ENCODE measurements at places on chromosomes 7 and 10. TPM values are rescaled to one million over a fixed set of nuclear protein-coding genes. Genes with fewer than 3 reads are reported as not detected.
A peak's percentile ranks its signal among the peaks of the same experiment; 100 is the strongest.

Gene PRTFDC1
- total RNA-seq, result 3.0 TPM

Gene GLI3
- total RNA-seq, result 3.7 TPM

Gene RAPGEF5
- 1.4 TPM for total RNA-seq

Gene ABCF2
- 64.4 TPM for total RNA-seq

Gene GRID2IP
- total RNA-seq, result 0.13 TPM

Gene TLX1
- total RNA-seq, result 0.13 TPM

Gene GBX1
- not detected for total RNA-seq

Gene CYP17A1
- total RNA-seq, result 2.1 TPM

Gene ANK3
- total RNA-seq, result 2.5 TPM

DNA sequence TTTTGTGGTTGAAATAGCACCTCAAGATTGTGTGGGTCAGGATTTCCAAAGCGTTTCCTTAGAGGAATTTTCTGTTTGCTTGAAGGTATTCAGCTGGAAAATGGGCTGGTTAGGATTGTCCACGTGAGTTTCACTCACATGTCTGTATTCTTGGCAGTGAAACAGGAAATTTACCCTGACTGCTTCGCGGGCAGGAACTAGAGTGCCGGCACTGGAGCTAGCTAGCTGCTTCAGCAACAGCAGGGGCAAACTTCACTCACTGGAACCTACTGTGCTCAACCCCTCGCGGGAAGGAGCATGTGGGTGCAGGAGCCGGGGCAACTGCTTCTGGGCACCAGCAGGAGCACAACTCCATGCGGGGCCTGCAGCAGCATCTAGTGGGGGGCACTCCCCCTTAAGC lies 38.0 kb upstream of the RTKN2 start:
- H3K36me3 ChIP-seq, result no peaks in the 10 kb centered on the region
- no peak overlapping the region for H3K4me3 ChIP-seq
- H3K27me3 ChIP-seq, result no peaks in the 10 kb centered on the region

DNA sequence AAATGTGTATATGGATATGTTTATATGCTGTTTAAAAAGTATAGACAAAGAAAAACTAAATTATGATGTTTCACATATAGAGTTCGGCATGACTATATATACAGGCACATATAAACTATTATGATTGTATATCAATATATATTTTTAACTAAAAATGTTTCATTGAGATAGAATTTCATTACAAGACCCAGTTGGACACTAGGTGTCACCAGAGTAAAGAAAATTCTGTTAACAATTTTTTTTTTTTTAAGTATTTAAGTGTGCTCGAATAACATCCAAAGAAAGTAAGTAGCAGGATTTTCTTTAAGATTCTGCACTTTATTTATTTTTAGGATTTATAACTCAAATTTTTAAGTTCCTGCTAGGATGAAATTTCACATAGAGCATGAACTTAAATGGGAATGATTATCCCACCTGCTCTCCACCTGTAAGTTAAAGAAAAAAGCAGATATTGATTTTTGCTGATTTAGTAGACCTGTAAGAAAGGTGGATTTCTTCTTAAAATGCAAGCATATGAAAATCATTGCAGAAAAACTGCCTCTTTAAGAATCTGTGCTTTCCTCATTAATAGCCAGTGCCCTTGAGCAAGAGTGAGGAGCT lies 961.5 kb downstream of the PCDH15 start:
- H3K27ac ChIP-seq, result no peak overlapping the region
- DNase-seq, result peak; percentile 20
- no peaks in the 10 kb centered on the region for H3K36me3 ChIP-seq

GRCh38 chr10:25704622-25705021 lies 229.4 kb upstream of the MYO3A start:
- H3K36me3 ChIP-seq, result no peaks in the 10 kb centered on the region
- no peak overlapping the region for H3K27ac ChIP-seq
- no peak overlapping the region for H3K4me3 ChIP-seq

DNA sequence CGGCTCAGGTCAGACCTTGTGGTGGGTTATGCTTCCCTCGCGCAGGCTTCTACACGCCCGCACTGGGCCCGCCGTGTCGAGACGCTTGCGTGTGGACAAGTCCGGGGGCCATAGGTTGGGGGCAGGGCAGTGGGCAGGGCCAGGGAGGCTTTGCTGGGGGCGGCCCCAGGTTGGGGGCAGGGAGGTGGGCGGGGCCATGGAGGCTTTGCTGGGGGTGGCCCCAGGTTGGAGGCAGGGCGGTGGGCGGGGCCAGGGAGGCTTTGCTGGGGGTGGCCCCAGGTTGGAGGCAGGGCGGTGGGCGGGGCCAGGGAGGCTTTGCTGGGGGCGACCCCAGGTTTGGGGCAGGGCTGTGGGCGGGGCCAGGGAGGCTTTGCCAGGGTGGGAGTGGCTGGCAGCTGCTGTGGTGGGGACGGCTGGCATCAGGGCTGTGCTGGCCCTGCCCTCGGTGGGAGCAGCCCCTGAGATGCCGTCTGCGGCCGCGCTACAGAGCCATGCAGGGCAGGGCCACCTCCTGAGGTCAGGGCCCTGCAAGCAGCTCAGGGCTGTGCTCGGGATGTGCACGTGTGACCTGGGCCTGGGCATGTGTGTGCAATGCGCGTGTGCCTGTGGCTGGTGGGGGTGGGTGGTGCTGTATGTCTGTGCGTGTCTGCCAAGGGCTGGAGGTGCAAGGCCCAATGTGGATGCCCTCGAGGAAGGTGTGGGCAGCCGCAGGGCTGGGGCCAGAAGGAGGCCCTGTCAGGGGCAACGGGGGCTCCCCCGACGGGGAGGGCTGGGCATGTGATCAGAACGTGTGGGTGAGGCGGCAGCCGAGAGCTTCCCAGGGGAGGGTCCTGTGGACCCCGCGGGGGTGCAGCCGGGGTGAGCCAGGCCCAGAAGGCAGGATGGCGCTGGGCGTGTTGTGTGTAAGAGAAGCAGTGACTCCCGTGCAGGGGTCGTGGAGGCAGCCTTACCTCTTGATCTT lies 72.5 kb upstream of the NKX6-2 start:
- DNase-seq, result no peak
- no peaks in the 10 kb centered on the region for H3K36me3 ChIP-seq
- H3K4me1 ChIP-seq, result no peaks in the 10 kb centered on the region

DNA sequence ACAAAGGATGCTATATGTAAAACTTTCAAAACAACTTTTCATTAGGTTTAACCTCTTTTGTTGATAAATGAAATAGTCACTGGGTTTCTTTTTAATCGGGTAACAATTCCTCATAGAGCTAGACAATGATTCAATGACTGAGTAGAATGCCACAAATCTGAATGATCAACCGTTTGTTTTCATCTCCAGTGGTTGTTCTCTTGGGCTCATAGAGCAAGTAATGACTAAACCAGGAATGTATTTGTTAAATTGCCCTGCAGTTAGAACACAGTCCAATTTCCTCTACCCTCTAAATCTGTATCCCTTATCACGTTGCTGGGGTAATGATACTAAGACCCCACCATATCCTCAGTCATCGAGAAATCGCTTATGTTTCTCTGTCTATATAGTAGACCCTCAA lies 40.0 kb downstream of the CNNM1 start:
- no peak overlapping the region for H3K4me3 ChIP-seq
- no peaks in the 10 kb centered on the region for H3K27me3 ChIP-seq
- DNase-seq, result no peak
- H3K36me3 ChIP-seq, result no peaks in the 10 kb centered on the region
- no peak overlapping the region for H3K27ac ChIP-seq
- H3K4me1 ChIP-seq, result no peaks in the 10 kb centered on the region

DNA sequence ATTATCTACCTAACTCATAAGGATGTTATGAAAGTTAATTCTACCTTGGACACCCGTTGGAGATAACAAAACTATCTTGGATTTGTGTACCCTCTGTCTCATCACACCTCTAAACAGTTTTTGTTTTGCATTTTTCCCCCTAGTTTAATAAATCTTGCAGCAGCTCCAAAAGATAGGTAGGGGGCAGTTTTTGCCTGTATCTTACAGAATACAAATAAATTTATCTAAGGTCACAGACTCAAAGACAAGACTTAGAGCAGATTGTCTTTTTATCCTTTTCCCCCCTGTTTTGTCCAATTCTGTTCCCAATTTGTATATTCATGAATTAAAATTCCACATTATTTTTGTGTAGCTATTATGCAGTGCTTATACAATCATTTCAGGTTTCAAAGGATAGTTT lies 5.0 kb upstream of the SORCS1 start:
- DNase-seq, result no peak
- H3K27ac ChIP-seq, result no peak overlapping the region
- H3K36me3 ChIP-seq, result no peaks in the 10 kb centered on the region
- no peaks in the 10 kb centered on the region for H3K27me3 ChIP-seq
- H3K4me3 ChIP-seq, result no peak overlapping the region

GRCh38 chr10:32372000-32372875 lies 25.3 kb upstream of the EPC1 start:
- H3K27ac ChIP-seq, result no peak overlapping the region
- no peaks in the 10 kb centered on the region for H3K27me3 ChIP-seq
- H3K4me3 ChIP-seq, result no peak overlapping the region
- H3K4me1 ChIP-seq, result no peaks in the 10 kb centered on the region
- DNase-seq, result no peak

DNA sequence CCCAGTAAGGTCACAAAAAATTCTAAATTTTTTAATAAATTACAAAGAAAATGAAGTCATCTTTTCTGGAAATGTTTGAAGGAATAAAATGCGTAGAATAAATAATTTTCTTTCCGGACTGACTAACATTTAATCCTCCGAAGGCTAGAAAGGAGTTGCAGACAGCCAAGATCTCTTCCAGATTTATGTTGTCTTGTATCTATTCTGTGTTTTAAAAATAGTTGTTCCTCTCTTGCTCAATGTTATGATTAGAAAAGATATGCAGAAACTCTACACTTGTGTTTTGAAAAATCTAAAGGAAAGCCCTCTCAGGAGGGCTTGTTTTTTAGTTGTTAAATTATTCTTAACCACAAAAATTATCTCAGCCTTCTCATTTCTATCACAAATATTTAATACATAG lies 70.7 kb downstream of the MACC1 start:
- no peaks in the 10 kb centered on the region for H3K36me3 ChIP-seq
- no peak for DNase-seq
- no peaks in the 10 kb centered on the region for H3K4me1 ChIP-seq
- no peaks in the 10 kb centered on the region for H3K27me3 ChIP-seq

DNA sequence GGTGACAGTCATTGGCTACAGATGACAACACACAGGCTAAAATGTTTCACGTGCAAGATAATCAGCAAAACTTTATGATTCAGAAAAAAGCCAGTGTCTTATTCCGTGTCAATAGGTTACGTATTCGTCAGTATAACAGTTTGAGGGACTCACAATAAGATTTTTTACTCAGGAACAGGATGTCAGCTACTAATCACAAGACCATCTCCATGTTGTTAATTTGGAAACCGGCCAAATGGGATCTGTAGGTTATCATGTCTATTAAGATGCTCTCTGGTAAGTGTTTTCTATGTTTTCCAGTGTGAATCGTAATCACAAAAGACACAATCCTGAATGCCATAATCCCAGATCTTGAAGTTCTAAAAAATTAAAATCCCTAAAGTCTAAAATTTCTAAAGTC lies 197.3 kb downstream of the ETV1 start:
- H3K36me3 ChIP-seq, result no peaks in the 10 kb centered on the region
- H3K4me1 ChIP-seq, result no peaks in the 10 kb centered on the region
- no peak for DNase-seq
- H3K27ac ChIP-seq, result no peak overlapping the region
- no peaks in the 10 kb centered on the region for H3K27me3 ChIP-seq

GRCh38 chr7:16284581-16284980 lies 136.8 kb downstream of the CRPPA start:
- no peaks in the 10 kb centered on the region for H3K36me3 ChIP-seq
- no peak overlapping the region for H3K27ac ChIP-seq
- H3K4me3 ChIP-seq, result no peak overlapping the region
- no peaks in the 10 kb centered on the region for H3K27me3 ChIP-seq

GRCh38 chr10:13882119-13882711 lies 295.4 kb downstream of the PRPF18 start:
- H3K27ac ChIP-seq, result no peak overlapping the region
- H3K27me3 ChIP-seq, result no peaks in the 10 kb centered on the region
- peak; percentile 57 for DNase-seq
- H3K36me3 ChIP-seq, result no peaks in the 10 kb centered on the region

- no peak overlapping the region for H3K4me3 ChIP-seq
- no peaks in the 10 kb centered on the region for H3K4me1 ChIP-seq
- DNase-seq, result no peak
- H3K27ac ChIP-seq, result no peak overlapping the region
- H3K36me3 ChIP-seq, result no peaks in the 10 kb centered on the region
- H3K27me3 ChIP-seq, result peaks cover 28% of the 10 kb centered on the region
Observed at GRCh38 chr10:63843107-63843506, 321.9 kb downstream of the REEP3 start.

GRCh38 chr7:91299952-91300775 lies 35.9 kb downstream of the FZD1 start:
- no peak overlapping the region for H3K27ac ChIP-seq
- H3K27me3 ChIP-seq, result peaks cover 2% of the 10 kb centered on the region
- DNase-seq, result no peak
- no peak overlapping the region for H3K4me3 ChIP-seq
- H3K36me3 ChIP-seq, result no peaks in the 10 kb centered on the region

GRCh38 chr10:95793401-95794045 lies 37.6 kb downstream of the ENTPD1 start:
- H3K36me3 ChIP-seq, result no peaks in the 10 kb centered on the region
- H3K27ac ChIP-seq, result no peak overlapping the region
- peaks cover 9% of the 10 kb centered on the region for H3K27me3 ChIP-seq

- H3K4me3 ChIP-seq, result no peak overlapping the region
- H3K4me1 ChIP-seq, result no peaks in the 10 kb centered on the region
- no peak overlapping the region for H3K27ac ChIP-seq
- no peak for DNase-seq
Observed at GRCh38 chr10:20949967-20950366, 52.9 kb upstream of the NEBL start.

DNA sequence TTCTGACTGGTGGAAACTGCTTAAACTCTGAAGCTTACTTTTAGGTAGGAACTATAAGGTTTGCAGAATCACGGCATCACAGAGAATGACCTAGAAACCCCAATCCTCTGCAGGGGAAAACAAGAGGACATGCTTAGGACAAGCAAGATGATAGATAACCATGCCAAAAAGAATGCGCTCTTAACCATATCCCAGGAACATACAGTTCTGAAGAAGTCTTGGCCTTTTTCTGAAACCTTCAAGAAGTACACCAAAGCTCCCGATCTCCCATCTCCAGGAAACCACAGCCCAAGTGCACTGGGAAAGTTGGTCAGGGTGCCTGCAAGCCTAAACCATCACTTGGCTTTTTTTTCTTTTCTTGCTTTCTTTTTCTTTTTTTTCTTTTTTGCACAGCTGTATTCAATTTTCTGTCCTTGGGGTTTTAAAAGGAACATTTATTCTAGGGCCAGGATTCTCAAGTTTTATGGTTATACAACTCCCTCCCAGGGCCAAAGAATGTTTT lies 12.2 kb upstream of the SVIL start:
- no peak overlapping the region for H3K4me3 ChIP-seq
- H3K36me3 ChIP-seq, result no peaks in the 10 kb centered on the region
- H3K4me1 ChIP-seq, result peaks cover 24% of the 10 kb centered on the region
- DNase-seq, result no peak
- H3K27ac ChIP-seq, result no peak overlapping the region

GRCh38 chr10:78450239-78450638 lies 416.6 kb downstream of the RPS24 start:
- H3K27ac ChIP-seq, result no peak overlapping the region
- no peak overlapping the region for H3K4me3 ChIP-seq
- H3K4me1 ChIP-seq, result no peaks in the 10 kb centered on the region
- no peaks in the 10 kb centered on the region for H3K36me3 ChIP-seq
- DNase-seq, result no peak
- H3K27me3 ChIP-seq, result peaks cover 3% of the 10 kb centered on the region

GRCh38 chr7:28497009-28497408 lies 84.7 kb downstream of the CREB5 start:
- no peaks in the 10 kb centered on the region for H3K36me3 ChIP-seq
- H3K4me3 ChIP-seq, result no peak overlapping the region
- H3K4me1 ChIP-seq, result no peaks in the 10 kb centered on the region
- no peak for DNase-seq
- peaks cover 2% of the 10 kb centered on the region for H3K27me3 ChIP-seq

GRCh38 chr7:1227814-1228544 lies 4.7 kb upstream of the UNCX start:
- no peak overlapping the region for H3K4me3 ChIP-seq
- H3K4me1 ChIP-seq, result peaks cover 4% of the 10 kb centered on the region
